ENCODE measurements at places on chromosomes 16 and 17.

DNA sequence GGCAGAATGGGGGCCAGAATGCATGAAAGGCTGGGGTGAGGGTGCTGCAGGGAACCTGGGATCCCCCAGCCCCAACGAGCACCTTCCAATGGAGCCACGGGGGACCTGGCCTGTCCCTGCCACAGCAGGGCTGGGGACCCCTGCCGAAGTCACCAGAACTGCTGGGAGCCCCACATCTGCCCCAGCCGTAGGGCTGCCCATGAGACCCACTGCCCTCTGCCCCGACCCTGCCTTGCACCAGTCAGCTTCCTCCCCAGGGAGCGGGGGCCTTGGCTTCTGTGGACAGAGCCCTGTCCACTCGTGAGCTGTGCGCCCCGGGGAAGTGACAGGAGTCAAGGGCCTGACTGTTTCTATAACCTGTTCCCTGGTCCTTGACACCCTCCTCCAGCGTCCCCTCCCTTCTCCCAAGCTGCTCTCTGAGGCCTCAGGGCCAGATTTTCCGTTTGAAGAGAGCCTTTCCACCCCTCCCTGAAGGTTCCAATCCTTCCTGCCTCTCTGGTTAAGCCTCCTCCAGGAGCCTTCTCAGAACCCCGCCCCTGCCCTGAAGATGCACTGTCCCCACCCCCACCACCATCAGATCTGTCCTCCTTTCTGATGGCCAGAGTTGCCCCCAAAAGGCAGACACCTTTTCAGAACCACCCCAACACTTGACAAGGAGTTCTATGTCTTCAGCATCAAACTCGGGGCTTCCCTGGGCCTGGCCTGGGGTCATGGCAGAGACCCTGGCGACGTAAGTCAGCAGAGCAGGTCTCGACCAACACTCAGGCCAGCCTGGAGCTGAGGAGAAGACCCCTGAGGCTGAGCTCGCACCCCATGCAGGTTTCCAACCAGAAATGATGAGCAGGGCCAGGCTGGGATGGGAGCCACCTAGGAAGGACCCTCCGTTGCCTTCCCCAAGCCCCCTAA, 10.7 kb upstream of the PRR29 start:
- DNase-seq = no peak

DNA sequence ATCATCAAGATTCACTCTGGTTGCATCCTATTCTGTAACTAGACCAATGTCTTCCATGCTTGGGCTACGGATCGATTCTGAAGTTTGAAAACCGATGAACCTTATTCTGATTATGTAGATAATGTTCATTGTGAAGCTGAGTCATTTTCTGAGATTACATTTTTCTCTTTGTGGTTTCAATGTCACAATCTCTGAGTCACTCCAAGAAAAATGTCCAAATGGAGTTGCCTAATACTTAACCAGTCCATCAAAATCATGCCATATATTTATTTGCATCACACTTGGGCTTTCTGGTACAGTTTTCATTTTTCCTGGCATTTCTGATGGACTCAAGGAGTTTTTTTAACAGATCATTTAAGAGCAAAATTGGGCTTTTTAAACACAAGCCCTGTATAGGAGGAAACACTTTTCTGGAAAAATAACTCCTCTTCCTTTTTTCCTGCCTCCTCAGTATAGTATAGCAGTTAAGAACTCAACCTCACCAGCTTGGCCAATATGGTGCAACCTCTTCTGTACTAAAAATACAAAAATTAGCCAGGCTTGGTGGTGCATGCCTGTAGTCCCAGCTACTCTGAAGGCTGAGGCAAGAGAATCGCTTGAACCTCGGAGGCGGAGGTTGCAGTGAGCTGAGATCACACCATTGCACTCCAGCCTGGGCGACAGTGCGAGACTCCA, 17.5 kb downstream of the CACNG3 start:
- no peak for DNase-seq

DNA sequence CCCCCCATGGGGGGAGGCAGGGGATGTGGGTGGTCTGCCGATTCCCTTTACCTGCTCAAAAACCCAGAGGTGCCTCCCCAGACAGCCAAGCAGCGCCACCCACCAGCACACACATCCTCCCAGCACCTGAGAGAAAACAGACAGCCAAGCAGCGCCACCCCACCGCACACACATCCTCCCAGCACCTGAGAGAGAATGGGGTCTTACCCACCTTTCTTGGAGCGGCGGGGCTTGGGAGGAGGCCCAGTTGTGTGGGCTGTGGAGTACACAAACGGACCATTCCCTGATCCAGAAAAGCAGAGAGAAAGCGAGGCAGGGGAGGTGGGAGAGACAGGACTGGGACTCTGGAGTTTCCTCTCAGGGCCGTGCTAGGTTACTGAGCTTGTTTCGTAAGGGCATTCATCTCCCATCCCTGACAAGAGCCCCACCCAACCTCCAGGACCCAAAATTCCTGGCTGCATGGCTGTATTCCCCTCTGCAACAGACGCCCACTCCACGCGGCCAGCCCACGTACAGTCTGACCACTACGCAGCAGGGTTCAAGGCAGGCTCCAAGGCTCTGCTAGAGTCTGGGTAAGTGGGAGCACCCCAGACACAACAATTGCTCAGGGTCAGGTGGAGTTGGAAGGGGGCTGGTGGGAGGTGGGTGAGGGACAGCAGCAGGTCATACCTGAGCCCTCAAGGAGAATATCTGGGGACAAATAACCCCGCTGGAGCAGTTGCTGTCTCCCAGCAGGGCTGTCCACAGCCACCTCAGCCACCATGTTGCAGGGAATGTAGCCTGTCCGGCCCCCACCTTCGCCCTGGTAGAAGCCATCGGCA, 22.3 kb downstream of the TSPOAP1 start:
- no peak for DNase-seq

- no peak for DNase-seq
Observed at GRCh38 chr16:55142405-55142804, 181.6 kb upstream of the IRX6 start.

- DNase-seq = no peak
Observed at GRCh38 chr16:52051414-52052172, 495.4 kb downstream of the TOX3 start.

GRCh38 chr17:79399610-79400144, 211.2 kb downstream of the RBFOX3 start:
- no peak for DNase-seq

Measured in brain (organoid and tissue), 16 donors.